ENCODE measurements at places on chromosomes 1 and 21.

DNA sequence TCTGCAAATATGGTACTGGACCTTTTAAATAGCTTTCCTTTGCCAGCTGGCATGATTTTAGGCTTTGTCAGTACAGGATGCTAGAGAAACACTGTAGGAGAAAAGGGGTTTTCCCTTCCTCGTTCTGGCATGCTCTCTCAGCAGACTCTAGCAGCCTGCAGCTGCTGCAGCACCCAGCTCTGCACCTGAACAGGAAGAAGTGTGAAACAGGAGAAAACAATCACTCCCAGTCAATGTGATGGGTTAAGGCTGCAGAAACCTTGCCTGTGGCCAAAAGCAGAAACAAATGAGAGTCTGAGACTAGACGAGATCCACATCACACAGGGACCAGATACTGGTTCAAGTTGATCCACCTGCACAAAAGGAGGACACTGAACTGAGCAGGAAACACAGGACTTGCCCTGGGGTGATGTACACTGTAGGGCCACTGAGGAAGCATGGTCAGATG lies 21.2 kb downstream of the OVGP1 start:
- DNase-seq = peak; percentile 60

DNA sequence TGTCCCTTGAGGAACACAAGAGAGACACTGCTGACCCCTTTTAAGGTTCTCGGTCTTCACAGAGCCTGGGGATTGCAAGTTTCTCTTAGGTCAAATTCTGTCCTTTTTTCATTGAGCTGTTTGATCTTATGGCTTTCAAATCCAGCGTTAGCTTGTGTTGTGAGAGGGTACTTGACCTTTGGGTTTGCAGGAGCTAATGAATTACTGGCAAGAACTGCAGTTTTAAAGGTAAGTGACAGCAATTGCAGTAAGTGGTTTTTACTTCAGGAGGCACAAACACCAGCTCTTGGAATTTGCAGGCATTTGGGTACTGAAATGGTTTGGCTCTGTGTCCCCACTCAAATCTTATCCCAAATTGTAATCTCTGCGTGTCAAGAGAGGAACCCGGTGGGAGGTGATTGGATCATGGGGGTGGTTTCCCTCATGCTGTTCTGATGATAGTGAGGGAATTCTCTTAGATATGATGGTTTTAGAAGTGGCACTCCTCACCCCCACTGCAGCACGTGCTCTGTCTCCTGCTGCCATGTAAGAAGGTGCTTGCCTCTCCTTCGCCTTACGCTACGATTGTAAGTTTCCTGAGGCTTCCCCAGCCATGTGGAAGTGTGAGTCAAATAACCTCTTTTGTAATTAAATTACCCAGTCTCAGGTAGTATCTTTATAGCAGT lies 134.5 kb upstream of the LYPLAL1 start:
- DNase-seq = peak; percentile 29

DNA sequence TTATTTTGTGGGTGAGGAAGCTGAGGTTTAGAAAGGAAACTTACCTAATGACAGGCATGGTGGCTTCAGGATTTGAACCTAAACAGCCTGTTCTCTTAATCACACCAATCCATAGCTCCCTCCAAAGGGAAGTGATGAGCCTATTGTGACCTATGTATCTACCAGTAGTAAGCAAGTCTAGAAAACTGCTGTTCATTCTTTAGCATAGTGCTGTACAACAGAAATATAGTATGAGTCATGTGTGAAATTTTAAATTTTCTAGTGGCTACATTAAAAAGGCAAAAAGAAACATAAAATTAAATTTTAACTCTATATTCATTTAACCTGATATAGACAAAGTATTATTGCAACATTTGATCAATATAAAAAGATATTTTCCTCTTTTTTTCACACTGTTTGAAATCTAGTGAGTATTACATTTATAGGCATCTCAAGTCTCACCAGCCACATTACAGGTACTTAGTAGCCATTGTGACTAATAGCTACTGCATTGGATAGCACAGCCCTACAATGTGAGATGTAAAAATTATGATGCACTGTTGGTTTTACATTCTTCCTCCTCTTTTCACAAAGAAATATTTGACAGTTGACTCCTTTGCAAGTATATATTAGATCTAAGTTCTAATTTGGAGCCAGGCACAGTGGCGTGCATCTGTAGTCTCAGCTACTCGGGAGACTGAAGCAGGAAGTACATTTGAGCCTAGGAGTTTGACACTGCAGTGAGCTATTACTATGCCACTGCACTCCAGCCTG lies 16.6 kb downstream of the IPO9 start:
- no peak for DNase-seq

DNA sequence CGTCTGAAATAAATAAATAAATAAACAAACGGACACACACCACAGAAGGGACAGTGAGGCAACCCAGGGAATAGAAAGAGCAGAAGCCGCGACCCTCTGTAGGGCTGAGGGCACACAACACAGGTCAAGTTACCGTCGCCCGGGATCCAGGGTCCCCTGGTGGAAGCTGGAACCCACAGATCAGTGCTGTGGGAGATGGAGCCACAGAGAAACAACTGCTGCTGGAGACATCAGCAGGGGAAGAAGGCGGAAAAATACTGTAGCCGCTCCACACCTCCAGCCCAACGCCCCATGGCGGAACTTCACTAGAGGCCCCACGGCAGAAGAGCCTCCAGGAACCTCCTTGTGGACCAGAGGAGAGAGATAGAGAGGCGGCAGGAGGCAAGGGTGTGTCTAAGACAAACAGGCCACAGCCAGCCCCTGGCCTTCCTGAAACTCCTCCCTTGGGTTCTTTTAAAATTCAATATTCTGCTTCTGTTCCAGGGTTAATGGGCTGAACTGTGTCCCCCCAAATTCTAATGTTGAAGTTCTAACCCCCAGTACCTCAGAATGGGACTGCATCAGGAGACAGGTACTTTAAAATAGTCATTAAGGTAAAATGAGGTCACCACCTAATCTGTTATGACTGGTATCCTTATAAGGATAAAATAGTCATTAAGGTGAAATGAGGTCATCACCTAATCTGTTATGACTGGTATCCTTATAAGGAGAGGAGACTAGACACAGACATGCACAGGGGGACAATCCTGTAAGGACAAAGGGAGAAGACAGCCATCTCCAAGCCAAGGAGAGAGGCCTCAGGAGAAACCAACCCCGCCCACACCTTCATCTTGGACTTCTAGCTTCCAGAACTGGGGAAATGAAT lies 7.7 kb upstream of the HLCS start:
- no peak for DNase-seq

GRCh38 chr1:96333522-96334235 lies 387.9 kb upstream of the PTBP2 start:
- no peak for DNase-seq

GRCh38 chr1:229148743-229149142 lies 122.2 kb upstream of the RAB4A start:
- DNase-seq = no peak

- DNase-seq = no peak
Measured at GRCh38 chr21:45582128-45582527, 39.9 kb upstream of the SLC19A1 start.

- no peak for DNase-seq
Measured at GRCh38 chr1:43255438-43256210, 14.2 kb upstream of the TMEM125 start.

- DNase-seq = no peak
Measured at GRCh38 chr21:34989337-34990151, 59.6 kb downstream of the RUNX1 start.

GRCh38 chr1:109307274-109308021 lies 637 bp upstream of the MYBPHL start:
- DNase-seq = no peak

DNA sequence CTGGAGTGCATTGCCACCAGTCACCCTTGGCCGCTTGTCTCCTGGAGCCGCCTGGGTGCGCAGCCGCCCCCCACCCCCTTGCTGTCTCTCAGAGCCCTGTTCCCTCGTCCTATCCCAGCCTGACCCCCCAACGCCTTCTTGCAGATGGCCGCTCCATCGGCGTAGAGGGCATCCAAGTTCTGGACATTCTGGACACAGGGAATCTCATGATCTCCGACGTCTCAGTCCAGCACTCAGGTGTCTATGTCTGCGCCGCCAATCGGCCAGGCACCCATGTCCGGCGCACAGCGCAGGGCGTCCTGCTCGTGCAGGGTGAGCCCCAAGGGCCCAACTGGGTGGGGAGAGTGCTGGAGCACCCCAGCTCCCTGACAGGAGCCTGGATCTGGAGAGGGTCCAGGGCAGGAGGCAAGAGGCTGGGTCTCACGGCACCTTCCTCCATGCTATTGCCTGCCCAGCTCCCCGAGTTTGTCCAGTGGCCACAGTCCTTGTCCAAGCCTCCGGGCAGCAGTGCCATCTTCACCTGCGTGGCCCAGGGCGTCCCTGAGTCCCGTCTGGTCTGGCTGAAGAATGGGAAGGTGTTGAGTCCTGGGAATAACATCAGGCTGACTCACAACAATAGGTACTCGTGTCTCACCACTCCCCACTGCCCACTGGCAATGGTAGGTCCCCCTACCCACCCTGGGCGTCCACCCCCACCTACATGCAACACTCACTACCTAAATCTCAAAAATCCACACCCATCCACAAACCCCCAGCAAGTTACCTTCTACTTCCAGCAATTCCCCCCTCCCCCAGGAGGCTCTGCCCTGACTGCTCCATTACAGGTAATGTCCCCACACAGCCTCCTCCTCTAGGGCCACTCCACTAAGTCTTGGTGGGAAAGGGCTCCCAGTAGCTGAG lies 24.6 kb downstream of the SLC27A3 start:
- peak; percentile 12 for DNase-seq

DNA sequence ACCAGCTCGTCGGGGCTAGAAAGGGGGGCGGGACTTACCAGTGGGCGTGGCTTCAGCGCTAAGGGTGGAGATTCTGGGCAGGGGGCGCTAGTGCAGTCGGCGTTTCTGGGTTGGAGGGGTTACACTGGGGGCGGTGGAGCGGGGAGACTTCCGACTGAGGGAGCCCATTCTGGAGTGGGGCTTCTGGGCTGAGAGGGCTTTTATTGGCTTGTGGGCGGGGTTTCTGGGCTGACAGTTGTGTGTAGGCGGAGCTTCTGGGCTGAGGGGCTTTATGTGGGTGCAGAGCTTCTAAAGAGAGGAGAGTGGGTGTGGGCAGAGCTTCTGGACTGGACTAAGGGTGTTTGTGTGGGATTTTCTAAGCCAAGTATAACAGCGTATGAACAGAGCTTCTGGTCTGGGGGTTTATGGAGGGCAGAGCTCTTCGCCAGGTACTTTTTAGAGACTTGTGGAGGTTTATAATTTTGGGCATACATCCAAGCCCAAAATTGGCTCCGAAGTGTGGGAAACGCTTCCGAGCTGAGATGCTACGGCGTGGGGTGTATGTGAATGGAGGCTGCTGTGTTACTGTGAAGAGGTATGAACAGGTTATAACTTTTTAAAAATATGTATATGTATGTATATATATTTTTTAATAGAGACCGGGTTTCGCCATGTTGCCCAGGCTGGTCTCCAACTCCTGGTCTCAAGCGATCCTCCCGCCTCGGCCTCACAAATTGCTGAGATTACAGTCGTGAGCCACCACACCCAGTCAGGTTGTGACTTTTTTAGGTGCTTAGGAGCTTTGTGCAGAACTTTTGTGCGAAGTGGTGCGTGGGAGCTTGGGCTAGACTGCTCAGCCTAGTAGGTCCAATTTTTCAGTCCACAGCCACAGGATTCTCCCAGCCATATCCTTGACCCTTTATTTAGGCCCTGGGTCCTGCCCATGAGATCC lies 825 bp downstream of the TMEM39B start:
- no peak for DNase-seq

- DNase-seq = no peak
Measured at GRCh38 chr1:244665771-244666217, 12.9 kb downstream of the DESI2 start.

GRCh38 chr1:199273837-199274379 lies 635.1 kb downstream of the PTPRC start:
- no peak for DNase-seq

DNA sequence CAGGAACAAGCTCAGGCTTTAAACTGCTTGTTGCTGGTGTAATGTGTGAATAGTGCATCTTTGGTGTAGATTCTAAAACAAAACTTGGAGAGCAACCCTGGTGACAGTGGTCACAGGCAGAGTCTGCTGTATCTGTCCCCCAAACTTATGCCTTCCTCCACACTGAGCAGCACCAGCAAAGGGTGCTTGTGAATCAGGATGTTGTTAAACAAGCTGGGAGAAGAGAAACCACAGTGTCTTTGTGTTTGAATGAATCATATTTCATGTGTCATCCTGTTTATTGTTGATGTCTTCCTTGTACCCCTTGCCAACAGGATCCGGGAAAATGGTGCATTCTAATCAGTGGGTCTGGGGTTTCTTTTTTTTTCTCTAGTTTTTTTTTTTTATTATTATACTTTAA lies 91.9 kb upstream of the COG2 start:
- no peak for DNase-seq

GRCh38 chr1:222042120-222042519 lies 300.2 kb upstream of the DUSP10 start:
- no peak for DNase-seq

- DNase-seq = no peak
Measured at GRCh38 chr1:201640624-201641023, 101.7 kb downstream of the NAV1 start.

DNA sequence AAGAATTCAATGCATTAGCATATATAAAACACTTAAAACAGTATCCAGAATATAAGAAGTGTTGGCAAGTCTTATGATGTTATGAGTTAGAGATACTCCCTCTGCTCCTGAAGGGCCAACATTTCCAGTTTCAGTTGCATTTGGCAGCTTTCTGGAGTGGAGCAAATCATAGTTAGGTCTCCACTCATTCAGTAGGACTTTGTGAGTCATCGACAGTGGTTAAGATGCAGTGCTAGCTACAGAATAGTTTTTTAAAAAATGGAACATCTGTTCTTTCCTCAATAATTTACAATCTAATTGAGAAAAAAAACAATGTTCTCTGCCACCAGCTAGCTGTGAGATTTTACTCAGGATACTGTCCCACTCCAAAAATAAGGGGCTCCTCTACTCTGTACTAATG lies 389.1 kb downstream of the HLX start:
- DNase-seq = no peak

- peak; percentile 30 for DNase-seq
Measured at GRCh38 chr1:200139661-200140250, 112.2 kb downstream of the NR5A2 start.

GRCh38 chr1:67741121-67741520 lies 56.1 kb downstream of the GADD45A start:
- DNase-seq = no peak
